ENCODE measurements at places on chromosomes 16 and 17.

GRCh38 chr17:76687298-76688164 is 23.2 kb downstream of the MXRA7 start:
- DNase-seq = no peak

- DNase-seq = no peak
These were observed 101.0 kb downstream of the SYCE1L start for GRCh38 chr16:77300256-77300655.

GRCh38 chr16:67506468-67506867 is 22.2 kb upstream of the RIPOR1 start:
- DNase-seq = no peak

DNA sequence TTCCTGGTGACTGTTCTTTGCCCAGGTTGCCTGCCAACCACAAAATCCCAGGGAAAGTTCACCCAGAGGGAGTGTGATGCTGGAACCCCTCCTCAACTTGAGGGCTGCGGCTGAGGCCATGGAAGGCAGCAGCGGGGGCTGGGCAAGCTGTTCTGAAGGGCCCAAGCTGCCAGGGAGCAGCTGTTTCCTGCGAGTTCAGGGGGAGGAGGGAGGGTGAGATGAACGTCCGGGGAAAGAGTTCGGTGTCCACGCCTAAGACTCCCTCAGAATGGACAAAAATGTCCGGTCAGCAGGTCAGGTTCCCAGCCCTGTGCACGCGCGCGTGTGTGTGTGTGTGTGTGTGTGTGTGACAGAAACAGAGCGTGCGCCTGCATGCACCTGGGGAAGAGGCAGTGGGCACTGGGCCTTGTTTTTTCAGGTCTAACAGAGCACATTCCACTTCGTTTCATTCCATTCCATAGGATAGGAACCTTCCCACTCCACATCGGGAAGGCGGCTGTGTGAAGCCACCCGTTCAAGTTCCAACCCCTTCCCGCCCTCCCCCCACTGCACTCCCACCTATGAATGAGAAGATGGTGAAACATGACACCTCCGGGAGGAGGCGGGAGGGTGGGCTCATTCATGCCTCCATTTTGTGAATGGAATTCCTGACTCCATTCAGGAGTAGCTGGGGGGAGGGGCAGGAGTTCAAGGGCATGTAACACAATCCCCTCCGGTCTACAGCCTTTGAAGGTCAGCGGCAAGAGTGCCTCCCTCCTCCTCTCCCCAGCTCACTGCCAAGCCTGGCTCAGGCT is 15.7 kb downstream of the ETV4 start:
- DNase-seq = peak; percentile 89

DNA sequence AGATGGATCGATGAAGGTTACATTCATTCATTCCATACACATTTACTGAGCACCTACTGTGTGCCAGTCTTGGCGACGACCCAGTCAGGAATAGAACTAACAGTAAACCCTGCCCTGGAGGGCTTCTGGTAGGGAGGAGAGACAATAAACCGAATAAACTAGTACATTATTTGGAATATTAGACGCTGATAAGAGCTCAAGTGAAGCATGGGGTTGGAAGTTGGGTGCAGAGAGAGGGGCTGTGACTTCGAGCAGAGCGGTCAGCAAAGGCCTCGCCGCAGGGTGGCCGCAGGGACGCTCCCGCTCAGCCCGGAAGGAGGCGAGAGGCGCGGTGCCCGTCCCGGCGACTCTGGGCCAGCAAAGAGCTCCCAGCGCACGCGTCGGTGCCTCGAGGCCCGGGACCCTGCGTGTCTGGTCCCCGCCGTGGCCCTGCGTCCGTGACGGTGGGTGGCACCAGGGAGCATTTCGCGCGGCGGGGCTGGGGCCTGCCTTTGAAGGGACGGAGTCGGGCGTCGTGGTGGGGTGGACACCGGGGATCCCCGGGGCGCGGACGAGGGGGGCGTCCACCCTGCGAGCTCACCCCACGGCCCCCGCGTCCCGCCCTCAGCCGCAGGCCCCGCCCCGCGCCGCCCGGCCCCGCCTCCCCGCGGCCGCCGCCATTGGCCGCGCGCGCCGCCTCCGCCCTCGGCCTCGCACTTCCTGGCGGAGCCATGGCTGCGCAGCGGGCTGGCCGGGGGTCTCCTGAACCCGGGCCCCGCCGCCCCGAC is at the start of gene KLHL36:
KLHL36 (plus strand) TSS at position 684 of the 767 bp plus-strand sequence. CDS start 2,357 bp downstream, outside the sequence.
- DNase-seq = peak; percentile 92

DNA sequence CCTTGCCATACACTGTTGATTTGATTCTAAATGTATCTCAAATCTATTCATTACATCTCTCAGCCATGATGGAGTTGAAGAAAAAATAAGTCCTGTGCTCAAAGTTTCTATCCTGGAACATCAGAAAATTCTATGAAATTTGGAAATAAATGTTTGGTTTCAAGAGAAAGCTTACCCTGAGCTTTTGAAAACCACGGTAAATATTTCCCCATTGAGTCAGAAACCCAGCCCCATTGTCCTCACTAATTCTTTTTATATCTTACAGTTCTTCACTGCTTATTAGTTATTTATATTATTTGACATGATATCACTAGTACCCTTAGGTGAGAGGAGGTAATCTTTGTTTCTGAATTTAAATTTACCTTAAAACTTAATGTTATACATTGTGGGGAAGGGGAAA is 128.5 kb downstream of the MRTFB start:
- DNase-seq = no peak

- no peak for DNase-seq
These were observed 1.1 kb upstream of the YBX2 start for GRCh38 chr17:7295230-7296180.

GRCh38 chr17:63940584-63940983 is 8.5 kb upstream of the CD79B start:
- no peak for DNase-seq

DNA sequence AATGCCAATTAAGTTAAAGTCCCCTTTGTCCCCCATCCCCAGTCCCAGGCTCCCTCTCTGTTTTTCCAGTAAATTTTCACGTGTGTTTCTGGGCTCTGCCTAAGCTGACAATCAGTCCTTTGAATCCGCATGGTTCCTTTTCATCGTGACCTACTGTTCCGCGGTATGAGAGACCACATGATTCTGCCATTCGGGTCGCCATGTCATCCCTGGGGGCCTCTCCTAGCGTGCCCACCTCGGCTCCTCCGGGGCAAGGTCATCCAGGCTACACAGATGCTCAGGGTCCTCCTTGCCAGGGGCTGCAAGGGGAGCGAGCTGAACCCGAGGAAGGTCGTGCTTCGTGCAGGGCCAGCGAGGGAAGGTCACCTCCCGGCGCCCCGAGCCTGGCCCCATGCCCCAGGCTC is 157.6 kb downstream of the RAB11FIP4 start:
- DNase-seq = no peak

- DNase-seq = peak; percentile 12
These were observed 159.4 kb upstream of the ZNF267 start for GRCh38 chr16:31713945-31714902.

DNA sequence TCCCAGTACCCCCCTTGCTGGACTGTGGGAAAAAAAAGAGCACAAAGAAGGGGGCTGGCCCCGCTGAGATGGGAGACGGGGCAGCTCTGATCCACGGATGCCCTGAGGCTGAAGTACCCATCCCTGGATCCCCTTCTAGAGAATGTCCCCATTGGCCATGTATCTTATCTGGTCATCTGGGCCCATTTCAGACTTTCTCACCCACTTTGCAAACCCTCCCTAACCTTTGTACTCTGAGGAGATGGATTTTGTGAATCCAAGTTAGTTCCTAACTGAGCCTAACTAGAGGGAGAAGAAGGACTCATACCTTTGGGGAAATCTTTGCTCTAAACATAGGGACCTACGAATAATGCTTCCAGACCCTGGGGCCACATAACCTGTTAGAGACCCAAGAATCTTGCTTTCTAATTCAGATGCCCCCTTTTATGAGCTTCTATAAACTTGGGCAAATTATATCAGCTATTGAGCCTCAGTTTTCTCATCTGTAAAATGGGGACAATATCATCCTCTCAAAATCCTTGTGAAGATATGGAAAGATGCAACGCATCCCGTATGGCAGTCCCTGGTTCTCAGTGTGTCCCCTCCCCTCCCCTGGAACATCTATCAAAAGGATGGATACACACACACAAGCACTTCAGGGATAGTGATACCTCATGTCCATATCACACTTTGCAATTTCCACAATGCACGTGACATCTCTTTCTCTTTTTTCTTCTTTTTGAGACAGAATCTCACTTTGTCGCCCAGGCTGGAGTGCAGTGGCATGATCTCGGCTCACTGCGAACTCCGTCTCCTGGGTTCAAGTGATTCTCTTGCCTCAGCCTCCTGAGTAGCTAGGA is 16.8 kb upstream of the FZD2 start:
- no peak for DNase-seq

GRCh38 chr16:3183445-3184139 is 4.4 kb upstream of the OR1F1 start:
- no peak for DNase-seq

DNA sequence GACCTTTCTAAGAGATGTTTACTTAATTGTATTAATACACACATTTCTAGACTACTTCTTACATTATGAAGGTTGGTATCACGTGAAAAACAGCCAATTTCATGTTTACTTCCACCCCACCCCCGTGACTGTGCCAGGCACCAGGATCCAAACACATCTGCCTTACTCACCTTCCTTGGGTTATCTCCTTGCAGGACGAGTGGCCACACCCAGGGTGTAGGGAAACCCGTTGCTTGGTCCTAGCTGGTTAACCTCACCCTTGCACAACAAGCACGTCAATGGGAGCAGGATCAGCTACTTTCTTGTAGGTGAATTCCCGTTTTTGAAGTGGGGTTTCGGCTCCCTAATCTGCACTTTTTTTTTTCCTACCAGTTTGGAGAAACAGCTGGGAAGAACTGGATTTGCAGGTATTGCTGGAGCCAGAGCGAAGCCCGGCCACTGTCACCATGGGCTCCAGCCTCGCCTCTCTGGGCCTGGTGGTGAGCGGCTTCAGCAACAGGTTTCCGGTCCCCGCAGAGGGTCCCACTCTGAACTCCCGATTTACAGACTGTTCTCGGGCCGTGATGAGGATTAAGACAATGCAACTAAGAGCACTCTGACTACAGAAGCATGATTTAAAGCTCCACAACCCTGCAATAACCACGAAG is 2.1 kb upstream of the UBB start:
- DNase-seq = no peak

DNA sequence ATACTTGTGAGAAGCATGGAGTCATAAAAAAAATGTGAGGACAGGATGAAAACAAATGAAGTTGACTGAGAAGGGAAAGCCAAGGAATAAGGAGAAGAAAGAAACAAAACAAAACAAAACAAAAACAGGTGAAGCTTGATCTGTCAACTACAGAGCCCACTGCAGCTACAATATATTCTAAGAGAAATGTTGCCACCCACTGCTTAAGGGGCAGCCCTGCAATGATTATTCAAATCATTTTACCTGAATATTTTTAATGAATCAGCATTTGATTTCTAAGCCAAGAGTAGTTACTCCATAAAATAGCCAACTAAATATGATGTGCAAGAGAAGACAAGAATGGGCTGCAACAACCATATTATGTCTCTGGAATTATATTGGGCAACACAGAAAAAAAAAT is 252.0 kb upstream of the KIF2B start:
- DNase-seq = peak; percentile 6

GRCh38 chr16:62408760-62409159 is 372.5 kb upstream of the CDH8 start:
- DNase-seq = peak; percentile 4

DNA sequence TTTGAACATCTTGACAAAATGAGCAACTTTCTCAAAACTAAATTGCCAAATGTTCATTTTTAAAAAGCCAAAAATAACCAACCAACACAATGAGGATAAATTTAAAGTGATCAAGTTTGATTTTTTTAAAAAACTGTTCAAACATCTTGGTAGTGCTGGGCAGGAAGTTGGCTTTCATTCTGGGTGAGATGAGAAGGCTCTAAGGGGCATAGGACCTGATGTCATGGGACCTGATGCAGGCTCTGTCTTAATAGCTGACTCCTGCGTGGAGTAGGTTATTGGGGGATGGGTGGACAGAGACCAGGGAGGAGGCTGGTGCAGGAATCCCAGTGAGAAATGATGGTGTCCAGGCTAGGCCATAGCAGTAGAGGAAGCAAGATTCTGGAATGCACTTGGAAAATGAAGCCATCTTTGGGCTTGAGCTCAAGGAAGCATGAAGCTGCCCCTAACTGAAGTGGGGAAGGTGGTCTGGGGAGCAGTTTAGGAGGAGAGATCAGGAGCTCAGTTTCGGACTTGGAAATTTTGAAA is 20.4 kb downstream of the NLRC5 start:
- DNase-seq = no peak

DNA sequence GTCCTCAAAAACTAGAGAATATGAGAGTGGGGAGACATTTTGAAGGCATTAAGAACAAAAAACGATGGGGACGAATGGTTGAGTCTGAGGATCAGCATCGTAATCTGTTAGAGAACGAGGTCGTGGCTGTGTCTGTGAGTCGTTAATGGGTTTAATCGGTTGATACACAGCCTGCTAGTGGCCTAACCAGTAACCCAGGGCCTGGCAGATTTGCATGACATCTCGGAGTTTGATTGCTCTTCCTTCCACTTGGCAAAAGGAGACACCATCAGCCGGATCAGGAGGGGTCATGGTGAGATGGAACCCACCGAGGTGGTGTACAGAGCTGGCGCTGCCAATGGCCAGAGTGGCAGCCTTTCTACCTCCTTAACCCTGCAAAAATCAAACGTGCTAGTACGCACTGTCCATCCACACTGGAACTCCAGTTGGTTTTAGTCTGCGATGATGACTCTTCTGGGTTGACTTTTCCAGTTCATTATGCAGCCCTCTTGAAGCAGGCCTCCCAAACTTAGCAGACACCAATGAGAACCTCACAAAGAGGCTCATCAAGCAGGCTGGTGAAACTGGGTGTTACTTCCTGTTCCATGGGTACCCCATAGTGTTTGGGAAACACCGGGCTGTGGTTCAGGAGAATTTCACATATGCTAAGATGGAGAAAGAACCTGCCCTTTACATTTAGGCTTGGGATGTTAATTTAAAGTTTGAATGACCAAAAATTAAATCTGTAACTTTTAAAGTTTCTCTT is 4.1 kb downstream of the HS3ST3B1 start:
- no peak for DNase-seq

DNA sequence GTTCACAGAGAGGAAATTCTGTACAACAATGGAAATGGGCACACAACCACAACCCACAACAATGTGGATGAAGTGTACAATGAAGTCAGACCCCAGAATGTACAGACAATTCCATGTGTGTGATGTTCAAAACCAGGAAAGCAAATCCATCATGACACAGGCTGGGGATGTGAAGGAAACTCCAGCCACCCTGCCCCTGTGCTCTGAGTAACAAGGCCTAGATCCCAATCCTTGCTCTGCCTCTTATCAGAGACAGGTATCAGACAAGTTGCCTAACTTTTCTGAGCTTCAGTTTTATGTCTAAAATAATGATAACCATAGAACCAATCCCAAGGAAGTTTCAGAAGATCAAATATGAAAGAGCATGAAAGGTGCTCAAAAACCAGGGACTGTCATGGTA is 1.8 kb upstream of the C16orf95 start:
- no peak for DNase-seq
